ENCODE measurements at places on chromosomes 12 and 14. TPM values are rescaled to one million over a fixed set of nuclear protein-coding genes. Genes with fewer than 3 reads are reported as not detected.
A peak's percentile ranks its signal among the peaks of the same experiment; 100 is the strongest.

Gene DNAJC22
- total RNA-seq, result 27.7 TPM

Gene KRT71
- not detected for total RNA-seq

Gene TSHR
- total RNA-seq, result not detected

Gene LPAR5
- total RNA-seq, result 5.2 TPM

Gene TOMM20L
- total RNA-seq, result not detected

Gene SGPP1
- total RNA-seq, result 17.7 TPM

DNA sequence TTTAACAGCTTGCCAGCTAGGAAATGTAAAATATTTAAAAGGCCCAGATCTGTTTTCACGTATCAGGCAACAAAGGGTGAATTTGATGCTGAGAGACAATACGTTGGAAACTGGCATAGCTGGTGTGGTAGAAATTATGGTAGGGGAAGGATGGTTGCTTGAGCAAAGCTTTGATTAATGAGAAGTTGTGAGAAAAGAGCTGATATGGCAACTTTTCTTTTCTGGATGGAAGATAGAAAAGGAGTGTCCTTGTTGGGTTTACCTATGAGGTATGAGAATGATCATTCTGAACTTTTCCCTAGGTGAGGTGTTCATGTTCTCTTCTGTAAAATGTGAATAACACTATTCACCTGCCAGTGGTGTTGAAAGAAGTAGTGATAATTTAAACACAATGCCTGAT, 34.2 kb downstream of the ZNF641 start:
- no peak for DNase-seq

- no peak for DNase-seq
These were observed 53.0 kb upstream of the KRR1 start for GRCh38 chr12:75564398-75564797.

- no peak for DNase-seq
These were observed 15.8 kb upstream of the PPM1A start for GRCh38 chr14:60233251-60233650.

DNA sequence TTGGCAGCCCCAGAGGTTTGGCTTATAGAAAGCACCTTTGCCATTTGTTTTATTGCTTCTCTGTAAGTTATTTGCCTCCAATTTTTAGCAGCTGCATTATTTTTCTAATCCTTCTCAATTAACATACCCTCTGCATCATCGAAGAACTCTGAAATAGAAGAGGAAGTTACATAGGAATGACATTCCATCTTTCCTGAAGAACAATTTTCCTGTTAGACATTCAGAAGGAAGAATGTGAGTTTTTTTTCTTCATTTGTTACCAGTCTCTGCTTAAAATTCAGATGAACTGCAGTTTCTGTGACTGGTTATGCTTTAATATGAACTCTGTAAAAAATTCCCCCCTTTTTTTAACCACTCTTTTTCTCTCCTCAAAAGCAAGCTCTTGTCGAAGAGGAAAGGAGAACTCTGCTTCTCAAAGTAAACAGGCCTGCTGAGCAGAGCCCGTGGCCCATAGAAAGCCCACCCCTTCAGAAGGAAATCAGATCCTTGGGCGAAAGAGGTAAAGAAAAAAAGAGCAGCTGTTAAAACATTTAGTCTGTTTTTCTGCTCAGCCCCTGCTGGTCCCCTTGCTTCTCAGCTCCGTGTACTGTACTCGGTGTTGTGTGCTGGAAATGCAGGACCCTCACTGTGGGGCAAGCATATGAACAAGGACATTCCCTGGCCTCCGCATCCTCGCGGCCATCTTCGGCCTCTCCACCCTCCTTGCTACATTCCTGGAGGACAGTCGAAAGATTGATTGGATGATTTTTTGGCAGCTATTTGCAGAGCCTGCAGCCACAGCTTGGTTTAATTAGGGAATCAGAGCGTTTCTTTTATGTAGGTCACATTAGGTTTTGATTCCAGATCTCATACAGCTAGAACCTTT, 164.4 kb upstream of the LRIG3 start:
- DNase-seq, result no peak

GRCh38 chr14:98958048-98958631, 313.9 kb downstream of the BCL11B start:
- DNase-seq, result no peak

- no peak for DNase-seq
These were observed 172.6 kb downstream of the CPNE8 start for GRCh38 chr12:38732761-38733160.

GRCh38 chr12:48157889-48158370, 615 bp upstream of the ASB8 start:
- no peak for DNase-seq

GRCh38 chr12:6823182-6824084, 1.8 kb downstream of the GPR162 start:
- no peak for DNase-seq

GRCh38 chr12:31238764-31239387, 87.1 kb downstream of the SINHCAF start:
- DNase-seq, result peak; percentile 54

GRCh38 chr14:37591311-37591940, 3.6 kb downstream of the FOXA1 start:
- no peak for DNase-seq

DNA sequence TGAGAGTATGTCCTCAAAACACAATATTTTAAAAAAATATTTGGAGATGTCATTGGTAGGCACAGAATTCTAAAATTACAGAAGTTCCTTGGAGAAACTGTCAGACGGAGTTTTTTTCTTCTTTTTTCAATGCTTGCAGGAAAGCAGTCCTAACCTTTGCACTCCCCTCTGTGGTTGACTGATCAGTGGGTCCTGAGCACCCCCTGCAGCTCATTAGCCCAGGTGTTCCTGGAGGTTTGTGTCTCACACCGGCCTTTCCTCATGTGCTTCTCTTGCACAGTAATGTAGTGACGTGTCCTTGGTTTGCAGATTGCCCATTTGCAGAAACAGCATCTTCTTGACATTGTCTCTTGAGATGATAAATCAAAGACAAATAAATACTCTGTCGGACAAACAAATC, 513.0 kb downstream of the TMEM121 start:
- peak; percentile 7 for DNase-seq

DNA sequence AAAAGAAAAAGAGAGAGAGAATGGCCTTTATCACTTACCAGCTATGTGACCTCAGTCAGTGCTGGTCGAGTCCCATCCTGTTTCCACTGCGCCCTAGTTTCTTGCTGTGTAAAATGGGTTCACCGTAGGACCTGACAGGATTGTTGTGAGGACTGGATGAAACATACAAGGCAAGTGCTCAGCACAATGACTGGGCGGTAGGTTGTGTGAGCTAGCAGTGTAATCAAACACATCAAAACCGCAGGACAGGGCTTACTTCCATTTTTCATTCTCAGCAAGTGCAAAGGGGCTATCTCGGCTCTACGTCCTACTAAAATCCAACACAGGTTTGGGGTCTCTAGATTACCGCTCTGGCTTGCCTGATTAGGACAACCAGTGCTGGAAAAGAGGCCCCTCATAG, 36.4 kb upstream of the ATXN2 start:
- no peak for DNase-seq

DNA sequence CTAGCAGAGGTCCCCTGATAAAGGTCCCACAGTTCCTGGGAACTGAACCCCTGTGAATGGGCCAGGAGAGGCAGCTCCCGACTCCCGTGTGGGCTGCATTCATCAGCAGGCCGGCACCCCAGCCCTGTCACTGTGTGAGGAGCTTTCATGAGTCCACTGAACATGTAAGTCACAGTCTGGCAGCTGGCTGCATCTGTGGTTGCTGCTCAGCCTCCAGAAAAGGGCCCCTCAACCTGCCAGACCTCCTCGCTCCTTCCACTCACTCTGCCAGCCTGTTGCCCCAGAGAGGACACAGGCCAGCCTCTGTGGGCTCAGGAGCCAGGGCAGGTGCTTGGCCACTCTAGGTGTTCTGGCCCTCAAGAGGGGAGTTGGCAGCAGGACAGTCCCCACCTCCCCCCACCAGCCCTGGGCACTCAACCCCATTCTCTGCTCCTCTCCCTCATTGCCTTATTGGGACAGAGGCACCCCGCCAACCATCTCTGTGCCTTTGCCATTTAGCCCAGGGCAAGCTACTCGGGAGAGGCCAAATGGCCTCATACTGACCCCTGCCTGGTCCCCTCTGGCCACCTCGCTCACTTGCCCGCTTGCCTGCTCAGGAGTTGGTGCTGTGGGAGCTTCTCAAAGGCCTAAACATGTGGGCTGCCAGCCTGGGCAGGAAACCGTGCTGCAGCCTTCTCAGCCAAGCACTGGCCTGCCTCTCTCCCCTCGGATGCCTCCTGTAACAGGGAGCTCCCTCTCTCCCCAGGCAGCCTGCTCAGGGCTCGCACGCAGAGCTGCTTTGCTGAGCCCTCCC, 1.9 kb downstream of the RTL1 start:
- no peak for DNase-seq

DNA sequence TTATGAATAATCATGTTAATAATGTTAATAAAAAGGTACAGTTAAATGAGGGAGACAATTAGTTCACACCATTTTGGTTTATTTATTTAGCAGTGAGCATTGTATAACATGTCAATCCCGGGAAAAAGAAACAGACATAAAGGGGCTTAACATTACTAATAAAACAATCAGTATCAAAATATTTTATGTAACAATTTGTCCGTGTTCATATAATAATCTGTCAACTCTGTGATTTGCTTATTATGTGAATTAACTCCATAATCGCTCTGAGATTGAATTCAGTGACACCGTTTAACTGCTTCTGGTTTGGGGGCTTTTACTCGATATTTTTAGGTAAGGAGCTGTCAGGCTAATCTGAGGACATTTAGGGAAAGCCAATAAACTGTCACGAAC, 95.8 kb upstream of the HMGA2 start:
- DNase-seq, result no peak

DNA sequence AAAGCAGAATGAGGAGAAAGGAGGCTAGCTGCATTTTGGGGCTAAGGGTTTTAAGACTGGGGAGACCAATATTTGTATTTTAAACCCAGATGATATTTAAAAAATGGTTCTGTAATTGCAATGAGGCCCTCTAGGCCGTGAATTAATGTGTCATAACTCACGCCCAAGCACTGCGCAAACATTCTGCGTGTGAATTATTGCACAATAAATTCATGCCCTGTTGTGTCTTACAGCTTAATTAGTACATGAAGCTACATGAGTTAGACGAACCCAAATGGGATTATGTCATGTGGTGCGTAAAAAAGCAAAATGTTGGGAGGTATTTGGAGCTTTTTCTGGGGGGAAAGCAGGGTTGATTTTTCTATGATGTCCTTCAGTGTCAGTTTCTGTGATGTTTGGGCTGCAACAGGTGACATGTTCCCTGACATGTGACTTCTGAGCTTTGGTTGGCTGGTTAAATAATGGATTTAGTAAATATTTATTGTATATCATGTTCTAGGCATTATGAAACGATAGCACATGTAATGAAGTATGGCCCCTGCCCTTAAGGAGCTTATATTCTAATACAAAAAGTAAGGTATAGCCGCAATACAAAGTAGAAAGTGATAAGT, 30.4 kb upstream of the CISTR start:
- DNase-seq, result no peak

- no peak for DNase-seq
These were observed 46.7 kb downstream of the BORCS5 start for GRCh38 chr12:12403264-12404248.

GRCh38 chr14:39726563-39726962, 294.3 kb upstream of the FBXO33 start:
- no peak for DNase-seq

DNA sequence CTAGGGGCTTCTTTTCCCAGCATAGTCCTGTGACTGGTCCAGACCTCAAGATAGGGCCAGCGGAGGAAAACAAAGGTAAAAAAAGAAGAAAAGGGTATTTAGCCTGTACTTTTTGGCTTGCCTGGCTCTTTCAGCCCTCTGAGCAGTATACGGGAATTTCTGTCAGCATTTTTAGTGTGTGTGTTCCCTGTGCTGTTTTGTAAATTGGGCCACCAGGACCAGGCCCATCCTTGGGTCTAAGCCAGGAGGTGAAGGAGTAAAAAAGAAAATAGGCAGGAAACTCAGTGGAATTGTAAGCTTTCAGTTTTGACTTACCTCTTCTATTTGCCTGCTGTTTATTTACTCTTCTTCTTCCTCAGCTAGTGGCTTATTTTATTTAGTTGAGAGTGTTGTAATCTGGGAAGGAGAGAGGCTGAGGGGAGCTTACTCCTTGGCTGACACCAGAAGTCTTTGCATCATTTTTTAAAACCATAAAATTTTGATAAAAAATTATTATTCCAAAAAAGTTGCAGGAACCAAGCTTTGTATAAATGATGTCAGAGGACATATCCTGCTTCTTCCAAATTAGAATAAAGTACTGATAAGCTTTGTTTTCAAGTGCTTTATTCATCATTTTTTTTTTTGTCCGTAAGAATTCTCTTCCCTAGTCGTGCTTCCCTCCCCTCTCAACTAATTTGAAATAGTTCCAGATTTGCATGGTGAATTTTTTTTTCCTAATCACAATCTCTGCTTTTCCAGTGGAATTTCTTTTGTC, 63.7 kb downstream of the DIP2B start:
- no peak for DNase-seq

DNA sequence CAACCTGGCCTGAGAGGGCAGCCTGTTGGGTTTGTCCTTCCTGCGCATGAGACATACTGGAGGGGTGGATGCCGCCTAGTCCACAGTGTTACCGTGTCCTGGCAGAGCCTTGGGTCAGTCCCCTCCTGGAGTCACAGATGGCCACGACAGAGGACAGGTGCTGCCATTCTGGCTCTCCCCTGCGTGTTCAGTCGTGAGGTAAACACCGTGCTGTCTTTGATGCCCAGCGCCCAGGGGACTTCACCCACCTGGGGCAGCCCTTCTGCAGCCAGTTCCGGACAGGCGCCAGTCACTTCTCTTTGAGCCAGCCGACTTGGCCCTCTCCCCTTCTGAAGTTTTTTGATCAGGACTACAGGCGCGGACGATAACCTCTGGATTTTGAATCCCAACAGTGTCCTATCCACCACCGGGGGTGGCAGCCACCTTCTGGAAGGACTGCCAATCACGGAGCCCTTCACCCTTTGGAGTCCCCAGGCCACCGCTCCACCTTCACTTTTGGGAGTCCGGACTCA, 933.0 kb downstream of the DIO2 start:
- no peak for DNase-seq

GRCh38 chr12:114445401-114446323, 39.7 kb upstream of the TBX5 start:
- DNase-seq, result no peak
